ENCODE measurements at places on chromosomes 7 and 10.

GRCh38 chr10:49107887-49108267 lies 7.4 kb downstream of the VSTM4 start:
- DNase-seq = no peak

DNA sequence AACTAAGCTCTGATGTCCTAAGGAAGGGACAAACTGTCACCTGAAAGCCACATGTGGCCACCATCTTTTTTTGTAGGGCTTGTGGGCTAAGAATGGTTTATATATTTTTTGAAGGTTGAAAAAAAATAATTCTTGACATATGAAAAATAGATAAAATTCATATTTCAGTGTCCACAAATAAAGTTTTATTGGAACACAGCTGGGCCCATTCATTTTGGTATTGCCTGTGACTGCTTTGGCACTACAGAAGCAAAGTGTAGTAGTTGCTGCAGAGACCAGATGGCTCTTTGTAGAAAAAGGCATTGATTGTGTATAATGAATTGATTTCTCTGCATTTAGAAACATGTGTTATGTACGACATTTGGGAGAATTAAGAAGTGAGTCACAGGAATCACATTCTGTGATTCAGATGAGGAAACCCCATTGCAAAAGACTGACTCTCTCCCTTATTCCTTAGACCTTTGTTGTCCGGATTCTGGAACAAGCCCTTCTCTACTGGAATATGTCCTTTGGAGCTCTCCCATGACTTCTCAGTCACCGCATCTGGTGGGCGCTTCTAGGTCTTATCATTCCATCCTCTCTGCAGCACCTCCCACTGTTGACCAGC lies 438.7 kb downstream of the LRMDA start:
- DNase-seq = no peak

DNA sequence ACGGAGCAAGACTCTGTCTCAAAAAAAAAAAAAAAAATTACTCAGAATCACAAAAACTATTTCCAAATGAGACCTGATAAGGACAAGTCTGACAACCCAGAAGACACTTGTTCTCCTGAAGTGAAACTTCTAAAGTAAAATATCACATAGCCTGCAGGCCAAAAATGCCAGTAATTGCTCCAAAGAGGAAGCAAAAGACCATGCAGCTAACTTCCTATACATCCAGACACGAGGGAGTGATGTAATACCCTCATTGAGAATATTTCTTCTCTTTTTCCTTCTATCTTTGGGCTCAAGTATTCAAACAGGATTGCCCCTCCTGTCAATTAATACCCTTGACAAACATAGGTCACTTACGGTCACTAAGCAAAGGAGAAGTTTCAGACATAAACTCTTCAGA lies 31.2 kb downstream of the ARMH3 start:
- no peak for DNase-seq

GRCh38 chr7:2403718-2404648 lies 572 bp downstream of the CHST12 start:
- DNase-seq = no peak

- no peak for DNase-seq
Observed at GRCh38 chr7:3294432-3295100, 6.5 kb upstream of the SDK1 start.

DNA sequence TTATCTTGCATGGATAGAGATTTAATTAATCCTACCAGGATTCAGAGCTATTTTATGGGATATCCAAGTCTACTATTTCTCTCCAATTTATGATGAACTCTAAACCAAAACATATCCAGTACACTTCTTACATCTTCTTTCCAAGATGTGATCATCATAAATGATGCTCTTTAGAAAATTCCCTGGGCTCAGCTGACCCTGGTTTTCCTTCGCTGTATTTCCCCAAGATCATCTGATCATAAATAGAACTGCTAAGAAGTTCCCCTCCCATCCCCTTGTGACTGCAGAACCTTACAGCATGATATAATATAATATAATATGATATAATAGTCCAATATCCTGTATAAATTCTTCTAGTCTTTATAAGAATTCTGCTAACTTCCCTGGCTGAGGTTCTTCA lies 114.6 kb upstream of the LYZL2 start:
- DNase-seq = no peak

DNA sequence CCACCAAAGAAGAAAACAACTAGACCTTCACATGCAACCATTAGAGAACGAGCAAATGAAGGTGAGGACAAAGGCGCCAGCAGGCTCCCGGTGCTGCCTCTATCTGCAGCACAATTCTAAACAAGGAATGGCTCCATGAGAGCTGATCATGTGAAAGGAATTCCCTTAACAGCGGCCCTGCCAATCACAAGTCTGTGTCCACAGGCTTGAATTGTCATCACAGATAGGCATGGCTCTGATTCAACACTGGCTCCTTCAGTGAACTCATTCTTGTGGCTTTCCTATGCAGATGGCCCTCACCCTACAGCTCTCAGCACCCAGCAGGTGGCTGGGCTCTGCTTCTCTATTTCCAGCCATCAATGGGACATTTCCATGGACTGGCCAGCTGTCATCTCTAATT lies 36.2 kb downstream of the LAMB1 start:
- DNase-seq = no peak

GRCh38 chr10:31604096-31604495 lies 285.1 kb downstream of the ZEB1 start:
- peak; percentile 45 for DNase-seq

DNA sequence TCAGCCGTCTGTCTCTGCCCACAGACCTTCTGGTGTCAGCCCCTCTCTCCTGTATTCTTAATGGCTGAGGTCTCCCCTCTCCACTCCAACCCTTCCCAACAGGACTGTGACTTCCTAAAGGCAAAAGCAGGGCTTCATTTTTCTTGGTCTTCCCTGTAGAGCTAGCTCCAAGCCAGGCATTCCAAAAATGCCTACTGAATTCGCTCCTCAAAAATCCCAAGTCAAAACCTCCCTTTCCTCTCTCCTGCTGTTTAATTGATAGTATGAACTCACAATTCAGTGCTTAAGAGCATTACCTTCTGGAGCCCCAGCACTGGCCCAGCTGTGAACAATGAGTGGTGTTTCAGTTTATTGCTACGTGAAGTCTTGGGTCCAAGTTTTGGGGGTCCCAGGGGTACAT lies 628.4 kb downstream of the PARD3 start:
- DNase-seq = no peak

GRCh38 chr10:114370199-114370598 lies 34.1 kb downstream of the AFAP1L2 start:
- DNase-seq = no peak
